ENCODE measurements at places on chromosomes 5 and 9.
A peak's percentile ranks its signal among the peaks of the same experiment; 100 is the strongest.

- no peak for DNase-seq
Observed at GRCh38 chr9:131722255-131722654, 17.6 kb downstream of the RAPGEF1 start.

DNA sequence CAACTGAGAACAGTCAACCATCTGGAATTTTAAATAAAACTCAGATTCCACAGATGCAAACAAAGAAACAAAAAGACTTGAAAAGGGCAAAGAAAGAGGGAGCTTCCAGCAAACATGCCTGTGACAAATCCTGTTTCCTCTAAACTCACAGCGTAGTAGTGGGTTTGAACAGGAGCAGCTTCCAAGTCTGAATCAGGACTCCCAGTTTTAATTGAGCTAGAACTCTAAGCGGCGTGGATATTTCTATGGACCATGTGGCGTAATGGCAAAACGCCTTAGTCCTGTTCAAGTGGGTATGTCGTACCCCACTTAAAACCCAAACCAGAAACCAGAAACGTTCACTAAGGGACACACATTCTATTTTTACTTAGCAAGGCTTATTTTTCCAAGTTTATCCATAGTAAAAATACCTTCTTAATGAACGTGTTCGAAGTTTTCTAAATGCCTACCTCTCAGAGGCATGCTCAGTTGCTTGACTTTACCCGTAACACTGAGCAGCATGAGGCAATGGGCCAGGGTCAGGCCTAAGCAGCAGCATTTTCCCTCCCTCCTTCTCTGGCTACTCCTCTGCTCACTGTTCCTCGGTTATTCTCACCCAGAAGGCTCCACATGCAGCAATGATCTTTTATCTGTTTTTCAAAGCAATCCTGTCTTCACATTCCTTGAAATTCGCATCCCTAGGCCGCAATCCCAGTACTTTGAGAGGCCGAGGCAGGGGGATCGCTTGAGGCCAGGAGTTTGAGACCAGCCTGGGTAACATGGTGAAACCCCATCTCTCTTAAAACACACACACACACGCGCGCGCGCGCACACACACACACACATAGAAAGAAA, 77.9 kb downstream of the FNBP1 start:
- DNase-seq = peak; percentile 64

GRCh38 chr5:84881737-84882136, 497.1 kb upstream of the EDIL3 start:
- DNase-seq = no peak

- DNase-seq = no peak
Observed at GRCh38 chr5:87645224-87645623, 232.5 kb upstream of the CCNH start.

DNA sequence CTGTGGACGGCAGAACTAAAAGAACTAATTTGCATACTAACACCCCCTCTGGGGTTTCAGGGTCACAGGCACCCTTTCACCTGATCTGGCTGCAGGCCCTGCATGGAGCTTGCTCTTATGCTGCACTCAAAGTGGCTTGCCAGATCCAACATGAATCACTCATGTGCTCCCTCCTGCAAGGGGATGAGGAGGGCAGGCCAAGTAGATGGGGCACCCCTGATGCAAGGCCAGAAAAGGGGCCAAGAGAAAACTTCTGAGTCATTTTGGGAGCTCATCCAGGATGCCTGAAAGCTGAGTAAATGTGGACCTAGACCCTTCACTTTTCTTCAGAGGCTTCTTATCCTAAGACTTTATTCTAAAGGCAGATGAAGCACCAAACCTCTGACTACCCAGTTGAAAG, 558.5 kb upstream of the PTGER4 start:
- no peak for DNase-seq

DNA sequence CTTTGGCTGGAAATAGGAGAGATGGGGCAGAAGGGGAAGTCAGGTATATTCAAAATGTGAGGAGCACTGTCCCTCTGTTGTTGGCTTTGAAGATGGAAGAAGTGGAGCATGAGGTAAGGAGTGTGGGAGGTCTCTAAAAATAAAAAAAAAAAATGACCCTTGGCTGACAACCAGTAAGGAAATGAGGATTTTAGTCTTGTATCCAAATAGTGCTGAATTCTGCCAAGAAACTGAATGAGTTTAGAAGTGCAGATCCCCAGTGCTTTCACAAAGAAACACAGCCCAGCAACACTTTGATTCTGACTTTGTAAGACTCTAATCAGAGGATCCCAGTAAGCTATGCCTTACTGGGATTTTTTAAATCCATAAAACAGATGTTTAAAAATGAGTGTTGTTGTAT, 367.9 kb downstream of the CYLC2 start:
- no peak for DNase-seq

DNA sequence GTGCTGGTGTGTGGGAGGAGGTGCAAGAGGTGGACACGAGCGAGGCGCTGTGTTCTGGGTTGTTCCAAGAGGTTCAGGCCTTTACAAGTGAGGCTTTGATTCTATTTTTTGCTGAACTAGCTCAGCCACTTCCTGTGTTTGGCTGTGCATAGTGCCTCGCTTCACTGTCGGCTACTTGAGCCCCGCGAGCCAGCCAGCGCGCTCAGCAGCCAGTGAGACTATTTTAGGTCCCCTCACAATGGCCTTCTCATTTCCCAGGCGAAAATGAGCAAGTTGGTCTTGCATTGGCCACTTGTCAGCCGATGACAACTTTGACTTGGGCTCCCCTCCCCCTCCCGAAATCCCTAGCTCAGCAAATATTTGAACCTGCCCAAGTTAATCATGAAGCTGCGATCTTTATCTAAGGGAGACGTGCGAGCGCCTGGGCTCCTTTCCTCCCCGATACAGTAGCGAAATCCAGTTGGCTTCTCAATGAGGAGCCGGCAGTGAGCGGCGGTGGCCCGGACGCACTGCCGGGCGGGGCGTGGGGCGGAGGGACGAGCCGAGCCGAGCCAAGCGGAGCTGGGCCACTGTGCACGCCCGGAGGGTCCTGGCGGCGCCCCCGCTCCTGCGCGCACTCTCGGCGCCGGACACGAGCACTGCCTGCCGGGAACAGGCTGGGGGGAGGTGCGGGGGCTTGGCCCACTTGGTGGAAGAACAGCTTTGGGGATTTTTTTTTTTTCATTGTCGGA, 72.6 kb downstream of the PIK3R1 start:
- no peak for DNase-seq

- DNase-seq = no peak
Observed at GRCh38 chr9:84759300-84759750, 89.8 kb downstream of the NTRK2 start.

GRCh38 chr5:123028222-123028621, 8.3 kb downstream of the PPIC start:
- no peak for DNase-seq

GRCh38 chr9:115847216-115847615, 306.4 kb upstream of the PAPPA start:
- DNase-seq = peak; percentile 25

GRCh38 chr5:141077826-141078225, 16.6 kb upstream of the PCDHB2 start:
- no peak for DNase-seq

Data from AG09309 (cell line).